Foreskin fibroblast (primary cell): ENCODE measurements at places on chromosomes 5 and 9.
A peak's percentile ranks its signal among the peaks of the same experiment; 100 is the strongest.

DNA sequence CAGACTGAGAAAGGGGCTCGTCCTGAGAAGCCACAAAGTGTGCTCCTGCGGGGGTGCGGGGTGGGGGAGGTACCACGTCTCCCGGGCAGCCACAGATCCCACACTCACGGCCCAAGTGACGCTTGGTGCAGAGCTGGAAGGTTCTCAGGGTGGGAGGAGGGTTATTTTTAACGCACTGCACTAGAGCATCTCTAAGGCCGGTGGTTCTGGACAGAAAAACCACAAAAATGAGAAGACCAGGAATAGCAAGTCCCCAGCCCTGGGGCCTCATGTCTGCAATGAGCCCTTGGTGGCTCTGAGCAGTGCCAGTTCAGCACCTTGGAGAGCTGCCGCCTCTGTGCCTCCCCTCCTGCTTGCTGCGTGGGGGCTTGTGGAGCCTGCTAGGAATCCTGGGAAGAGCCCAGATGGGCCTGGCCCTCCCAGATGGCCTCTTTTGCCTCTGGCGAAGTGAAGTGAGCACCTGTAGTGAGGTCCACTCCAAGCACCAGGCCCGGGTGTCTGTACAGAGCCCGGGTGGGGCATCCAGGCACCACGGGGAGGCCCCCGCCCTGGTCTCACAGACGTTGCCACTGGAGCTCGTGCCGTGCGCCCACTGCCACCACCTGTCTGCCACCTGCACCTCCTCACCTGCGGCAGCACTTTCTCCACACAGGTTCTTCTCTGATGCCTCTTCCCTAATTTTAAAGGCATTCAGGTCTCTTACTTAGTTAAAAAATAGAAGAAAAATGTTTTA is 48.9 kb upstream of the CACNA1B start:
- peak; percentile 27 for DNase-seq

DNA sequence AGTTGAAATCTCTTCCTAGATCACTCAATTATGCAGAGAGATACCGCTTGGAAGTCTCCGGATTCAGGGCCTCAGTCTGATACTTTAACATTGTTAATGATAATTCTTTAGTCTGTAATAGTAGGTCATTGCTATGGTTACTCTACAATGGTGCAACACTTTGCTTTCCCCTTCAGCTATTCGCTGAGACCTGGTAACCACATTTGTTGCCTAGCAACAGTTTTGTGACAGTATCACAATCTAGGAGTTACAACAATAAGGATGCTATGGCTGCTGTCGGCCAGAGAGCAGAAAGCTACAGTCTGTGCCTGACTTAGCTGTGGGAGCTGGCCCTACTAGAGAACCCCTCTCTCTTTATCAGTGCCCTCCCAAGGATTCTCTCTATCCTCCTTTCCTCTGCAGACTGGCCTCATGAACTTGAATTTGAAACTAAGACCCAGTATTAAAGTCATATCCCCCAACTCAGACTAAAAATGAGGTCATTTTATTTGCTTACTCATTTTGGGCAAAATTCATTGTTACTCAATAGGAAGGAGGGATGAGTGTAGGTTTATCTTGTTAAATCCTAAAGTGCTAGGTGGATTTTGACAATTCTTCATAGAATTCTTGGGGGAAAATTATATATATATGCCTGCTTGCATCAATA is 39.3 kb downstream of the NR2F1 start:
- DNase-seq = peak; percentile 38

- no peak for DNase-seq
These were observed 57.1 kb upstream of the PSD2 start for GRCh38 chr5:139738193-139739149.

GRCh38 chr9:27771803-27772545 is 198.7 kb upstream of the C9orf72 start:
- no peak for DNase-seq

DNA sequence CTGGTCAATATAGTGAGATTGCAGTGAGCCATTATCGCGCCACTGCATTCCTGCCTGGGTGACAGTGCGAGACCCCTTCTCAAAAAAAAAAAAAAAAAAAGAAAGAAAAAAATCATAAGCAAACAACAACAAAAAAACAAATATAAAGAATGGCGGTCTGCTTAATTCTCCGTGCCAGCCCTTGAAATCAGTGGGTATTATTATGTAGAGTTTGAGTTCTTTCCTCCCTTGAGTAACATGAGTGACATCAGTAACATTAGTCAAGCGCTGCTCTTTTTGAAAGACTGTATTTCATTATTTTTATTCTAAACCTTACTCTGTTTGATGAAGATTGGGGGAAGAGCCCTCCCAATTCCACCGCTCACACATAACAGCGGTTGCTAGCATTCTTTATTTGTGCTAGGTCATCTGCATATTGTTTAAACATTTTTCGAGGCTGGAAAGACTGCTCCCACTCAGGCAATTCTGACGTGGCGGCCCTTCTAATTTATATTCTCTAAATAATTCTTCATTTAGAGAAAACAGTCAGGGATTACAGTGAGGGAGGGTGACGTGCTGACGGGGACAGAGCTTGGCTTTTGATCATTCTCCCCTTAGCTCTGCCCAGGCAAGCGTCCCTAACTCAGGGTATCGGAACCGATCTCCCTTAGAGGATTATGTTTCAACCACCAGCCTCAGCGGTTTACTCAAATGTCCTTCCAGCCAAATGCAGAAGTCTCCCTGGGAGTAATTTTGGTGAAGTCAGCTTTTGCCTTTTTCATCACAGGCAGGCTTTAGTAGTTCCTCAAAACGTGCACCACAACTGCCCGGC is 860 bp upstream of the MARCHF6 start:
- no peak for DNase-seq

DNA sequence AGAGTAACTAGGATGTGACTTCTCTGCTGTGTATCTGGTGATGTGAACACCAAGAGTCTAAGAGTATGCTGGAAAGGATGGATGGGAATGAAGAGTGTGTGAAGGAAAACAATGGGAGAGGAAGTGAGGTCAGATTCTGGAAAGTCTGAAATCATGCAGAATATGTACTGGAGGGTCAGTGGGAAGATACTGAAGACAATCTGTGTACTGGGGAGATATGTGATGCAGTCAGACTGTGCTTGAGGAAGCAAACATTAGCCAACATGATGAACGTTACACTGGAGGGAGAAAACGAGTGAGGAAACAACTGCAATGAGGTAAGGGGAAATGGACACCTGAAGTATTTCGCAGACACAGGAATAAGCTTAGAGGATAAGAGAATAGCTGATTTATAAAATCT is 105.7 kb downstream of the NR3C1 start:
- DNase-seq = no peak

- peak; percentile 97 for DNase-seq
These were observed 66.6 kb downstream of the C9orf152 start for GRCh38 chr9:110141227-110141793.

DNA sequence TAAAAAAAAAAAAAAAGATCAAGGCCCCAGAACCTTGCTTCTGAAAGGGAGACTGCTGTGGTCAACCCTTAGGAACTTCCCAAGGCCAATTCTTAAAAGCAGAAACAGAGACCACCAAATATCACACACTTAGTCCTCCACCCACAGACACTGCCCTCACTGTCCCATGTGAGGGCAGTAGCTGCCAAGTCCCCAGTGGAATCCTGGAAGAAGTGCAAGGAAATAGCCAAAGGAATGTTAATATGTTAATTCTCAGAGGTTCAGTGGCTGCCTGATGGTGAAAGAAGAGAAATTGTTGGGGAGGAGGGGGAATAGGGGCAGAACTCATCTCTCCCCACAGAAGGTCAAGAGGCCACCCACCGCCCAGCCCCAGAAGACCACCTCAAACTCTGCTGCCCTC is 23.1 kb downstream of the FSTL4 start:
- DNase-seq = no peak

GRCh38 chr5:136032564-136032963 is 3.8 kb downstream of the TGFBI start:
- DNase-seq = peak; percentile 68

- peak; percentile 84 for DNase-seq
These were observed 15.5 kb downstream of the TYRP1 start for GRCh38 chr9:12708562-12709298.

DNA sequence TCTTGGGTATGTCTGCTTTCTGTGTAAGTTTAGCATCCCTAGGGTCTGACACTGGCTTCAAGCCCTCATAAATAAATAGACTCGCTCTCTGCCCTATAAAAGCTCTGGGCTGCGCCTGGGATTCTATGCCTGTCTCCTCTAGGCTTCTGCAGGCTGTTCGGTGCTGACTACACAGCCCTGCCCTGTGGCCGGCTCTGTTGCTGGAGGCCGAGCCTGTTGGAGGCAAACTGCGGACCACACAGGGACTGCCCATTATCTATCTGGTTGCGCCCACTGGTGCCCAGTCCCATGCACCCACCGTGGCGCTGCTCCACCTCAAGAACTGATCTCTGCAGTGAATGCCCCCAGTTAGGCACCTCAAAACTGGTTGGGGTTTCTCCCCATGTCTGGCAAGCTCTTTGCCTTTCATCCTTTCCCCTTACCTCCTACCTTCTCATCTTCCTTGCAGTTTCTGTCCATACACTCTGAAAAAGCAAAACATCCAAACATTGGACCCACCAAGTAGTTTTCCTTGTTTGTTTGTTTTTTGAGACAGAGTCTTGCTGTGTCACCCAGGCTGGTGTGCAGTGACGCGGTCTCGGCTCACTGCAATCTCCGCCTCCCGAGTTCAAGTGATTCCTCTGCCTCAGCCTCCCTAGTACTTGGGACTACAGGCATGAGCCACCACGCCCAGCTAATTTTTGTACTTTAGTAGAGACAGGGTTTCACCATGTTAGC is 207.2 kb downstream of the ERCC6L2 start:
- DNase-seq = no peak

DNA sequence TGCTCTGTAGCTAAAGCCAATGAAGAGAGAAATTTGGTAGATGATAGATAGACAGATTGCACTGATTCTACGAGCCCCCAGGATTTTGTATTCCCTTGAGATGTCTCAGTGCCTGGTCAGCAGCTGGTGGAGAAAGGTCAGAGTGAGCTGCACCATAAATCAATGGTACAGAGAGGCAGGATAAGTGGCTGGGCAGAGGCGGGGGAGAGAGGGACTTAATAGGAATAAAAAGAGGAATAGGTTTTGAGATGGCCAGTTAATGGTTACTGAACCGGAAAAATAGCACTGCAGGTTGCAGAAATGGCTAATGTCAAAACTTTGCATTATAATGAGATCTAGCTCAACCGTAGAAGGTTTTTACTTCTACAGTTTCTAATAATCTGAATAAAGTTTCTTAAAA is 47.9 kb upstream of the SLC12A2 start:
- no peak for DNase-seq

DNA sequence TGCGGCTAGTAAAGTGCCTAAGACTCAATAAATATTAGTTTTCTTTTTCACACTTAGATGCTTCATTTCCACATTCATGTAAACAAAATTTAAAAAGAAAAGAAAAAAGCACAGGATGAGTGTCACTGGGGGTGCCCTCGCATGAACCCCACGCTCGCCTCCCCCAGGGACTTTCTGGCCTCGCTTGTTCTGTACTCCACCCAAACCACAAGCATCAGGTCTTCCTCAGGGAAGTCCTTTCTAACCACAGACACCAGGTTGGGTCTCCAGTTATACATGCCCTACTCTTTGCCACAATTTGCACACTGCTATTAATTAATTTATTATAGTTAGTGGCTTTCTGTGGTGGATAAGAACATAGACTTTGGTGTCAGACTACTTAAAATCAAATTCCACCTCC is 92.4 kb downstream of the RORB start:
- DNase-seq = no peak

- DNase-seq = no peak
These were observed 176.8 kb upstream of the PAPPA start for GRCh38 chr9:115976781-115977180.

DNA sequence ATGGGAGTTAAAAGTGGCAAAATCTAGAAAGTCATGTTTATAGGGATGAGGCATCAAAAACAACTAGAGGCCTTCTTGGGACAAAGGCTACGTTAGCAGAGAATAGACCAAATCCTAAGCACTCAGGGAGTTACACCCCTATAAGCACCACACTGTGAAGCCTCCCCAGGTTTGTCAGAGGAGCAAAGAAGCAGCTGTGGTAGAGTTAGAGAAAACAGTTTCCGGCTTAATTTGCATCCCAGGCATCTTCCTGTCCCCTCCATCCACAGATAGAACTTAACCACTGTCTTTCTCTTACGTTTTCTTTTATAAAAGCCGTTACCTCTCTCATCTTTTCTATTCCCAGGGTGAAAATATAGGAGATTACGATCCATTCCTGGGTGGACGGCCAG is 188.6 kb upstream of the KLF9 start:
- DNase-seq = no peak

DNA sequence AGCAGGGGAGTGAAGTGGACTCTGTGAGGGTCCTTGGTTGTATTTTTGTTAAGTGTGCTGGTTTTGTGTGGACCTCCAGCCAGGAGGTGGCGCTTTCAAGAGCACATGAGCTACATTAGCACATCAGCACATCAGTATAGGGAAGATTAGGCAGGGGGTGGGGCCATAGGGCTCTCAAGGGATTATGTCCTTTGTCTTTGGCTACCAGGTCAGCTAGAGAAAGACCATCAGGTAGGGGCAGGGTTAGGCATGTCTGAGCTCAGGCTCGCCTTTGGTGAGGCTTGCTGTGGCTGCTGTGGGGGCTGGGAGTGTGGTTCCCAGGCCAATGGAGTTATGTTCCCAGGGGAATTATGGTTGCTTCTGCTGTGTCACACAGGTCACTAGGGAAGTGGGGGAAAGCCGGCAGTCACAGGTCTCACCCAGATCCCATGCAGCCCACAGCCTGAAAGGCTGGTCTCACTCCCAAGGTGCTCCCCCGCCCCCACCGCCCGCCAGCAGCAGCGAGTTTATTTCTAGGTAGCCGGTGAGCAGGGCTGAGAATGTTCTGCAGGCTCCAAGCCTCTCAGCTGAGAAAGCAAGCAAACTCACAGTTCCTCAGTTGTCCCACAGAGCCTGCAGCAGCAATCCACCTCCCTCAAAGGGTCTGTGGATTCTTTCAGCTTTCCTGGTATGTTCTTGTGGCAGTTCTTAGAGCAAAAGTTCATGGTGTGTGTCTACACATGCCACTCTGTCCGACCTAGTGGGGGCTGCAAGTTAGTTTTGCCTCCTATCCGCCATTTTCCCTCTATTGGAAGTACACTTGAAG is 13.7 kb downstream of the OR1J1 start:
- DNase-seq = no peak

- no peak for DNase-seq
These were observed 275.7 kb downstream of the BNC2 start for GRCh38 chr9:16594787-16595186.

DNA sequence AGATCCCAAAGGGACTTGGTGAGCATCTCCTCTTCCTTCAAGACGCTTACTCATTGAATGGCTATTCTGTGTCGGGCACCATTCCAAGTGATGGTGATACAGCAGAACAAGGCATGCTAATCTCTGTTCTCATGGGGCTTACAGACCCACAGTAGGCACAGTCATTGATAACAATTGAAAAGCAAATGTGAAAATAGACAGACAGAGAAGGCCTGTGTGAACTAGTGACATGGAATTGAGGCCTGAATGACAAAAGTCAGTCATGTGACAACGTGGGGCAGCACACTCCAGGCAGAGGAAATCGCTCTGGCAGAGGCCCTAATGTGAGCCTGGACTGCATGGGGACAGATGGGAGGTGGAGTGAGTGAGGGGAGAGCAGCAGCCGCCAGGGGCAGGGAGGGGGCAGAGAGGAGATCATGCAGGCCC is 70.7 kb upstream of the CPLX2 start:
- peak; percentile 47 for DNase-seq
